ENCODE measurements at places on chromosomes 1 and 21.

DNA sequence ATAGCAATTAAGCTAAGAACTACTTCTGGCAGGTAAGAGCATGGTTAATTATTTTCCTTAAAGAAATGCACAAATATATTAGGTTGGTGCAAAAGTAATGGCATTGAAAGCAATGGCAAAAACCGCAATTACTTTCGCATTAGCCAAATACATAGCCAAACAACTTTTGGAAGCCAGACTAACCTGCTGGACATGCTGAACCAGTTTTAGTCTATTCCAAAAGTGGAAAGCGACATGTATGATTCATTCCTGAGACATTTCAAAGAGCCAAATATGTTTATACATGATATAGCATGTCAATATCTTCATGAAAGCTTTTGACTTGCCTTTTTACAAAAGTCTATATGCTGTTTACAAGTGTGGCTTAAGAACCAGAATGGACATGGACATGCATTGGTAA is 23.4 kb upstream of the DR1 start:
- DNase-seq, result no peak

DNA sequence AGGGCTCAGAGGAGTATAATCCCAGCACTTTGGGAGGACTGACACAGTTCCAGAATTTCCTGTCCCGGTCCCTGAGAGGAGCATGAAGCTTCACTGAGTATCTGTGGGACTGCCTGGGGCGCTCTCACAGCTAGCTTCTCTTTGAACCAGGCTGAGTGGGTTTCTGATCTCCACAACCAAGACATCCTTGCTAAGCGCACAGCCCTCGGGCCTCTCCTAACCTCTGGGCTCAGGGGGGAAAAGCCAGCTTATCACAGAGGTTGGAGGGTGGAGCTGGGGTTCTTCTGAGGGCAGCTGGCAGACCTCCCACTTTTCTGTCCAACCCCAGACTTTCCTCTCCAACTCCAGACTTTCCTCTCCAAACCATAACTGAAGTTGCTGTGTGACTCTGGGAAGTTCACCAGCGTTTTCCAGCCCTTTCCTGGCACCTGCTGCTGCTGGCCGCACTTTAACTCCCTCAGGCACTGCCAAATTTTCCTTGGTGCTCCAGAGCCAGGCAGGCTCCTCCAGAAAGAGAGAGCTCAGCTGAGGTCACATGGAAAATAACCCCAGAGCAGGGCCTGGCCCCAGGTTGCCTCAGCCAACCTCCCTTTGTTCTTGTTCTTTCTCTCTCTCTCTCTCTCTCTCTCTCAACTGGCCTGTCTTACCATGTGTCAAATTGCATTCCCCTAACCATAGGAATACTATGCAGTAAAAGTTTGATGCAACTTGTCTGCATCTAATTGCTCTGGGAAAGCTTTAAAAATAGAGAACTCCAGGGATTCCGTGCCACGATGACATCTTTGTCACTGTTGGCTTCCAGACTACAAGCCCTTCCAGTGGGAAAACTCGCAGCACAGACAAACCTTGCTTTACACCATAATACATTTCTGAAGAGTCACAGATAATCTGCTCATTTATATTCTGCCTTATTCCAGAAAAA is 49.5 kb downstream of the OLFML2B start:
- peak; percentile 22 for DNase-seq

DNA sequence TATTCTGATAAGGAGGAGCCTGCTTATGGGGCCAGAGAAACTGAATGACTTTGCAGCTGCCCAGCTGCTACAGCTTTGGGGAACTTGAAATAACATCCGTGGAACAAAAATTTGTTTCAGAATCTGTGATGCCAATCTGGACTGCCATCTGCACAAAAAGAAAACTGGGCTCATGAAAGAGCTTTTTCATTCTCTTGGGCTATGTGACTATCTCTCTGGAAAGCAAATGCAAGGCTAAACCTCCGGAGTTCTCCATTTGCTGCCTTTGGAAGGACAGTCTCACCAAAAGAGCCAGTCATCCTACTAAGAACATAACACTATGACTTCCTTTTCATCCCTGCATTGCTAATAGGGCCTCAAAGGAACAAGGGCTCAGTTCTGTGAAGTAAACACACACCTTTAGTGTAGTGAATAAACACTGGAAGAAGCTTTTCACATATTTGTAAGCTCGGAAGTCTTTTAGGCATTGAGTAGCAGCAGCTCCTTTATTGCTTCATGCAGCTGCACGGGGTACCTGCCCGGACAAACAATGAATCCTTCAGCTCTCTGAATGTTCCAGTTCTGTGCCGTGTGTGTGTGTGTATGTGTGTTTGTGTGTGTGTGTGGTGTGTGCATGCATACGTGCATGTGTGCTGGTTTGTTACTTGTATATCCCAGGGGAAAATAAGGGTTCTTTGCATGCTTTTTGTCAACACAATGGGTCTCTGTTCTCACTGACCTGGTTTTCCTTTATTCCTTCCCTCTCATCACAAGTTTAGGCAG is 255.5 kb upstream of the SGIP1 start:
- DNase-seq, result peak; percentile 88

- DNase-seq, result no peak
These were observed 494.6 kb downstream of the NEGR1 start for GRCh38 chr1:71787699-71788098.

GRCh38 chr1:33182401-33182841 is 578 bp upstream of the TRIM62 start:
- DNase-seq, result no peak

DNA sequence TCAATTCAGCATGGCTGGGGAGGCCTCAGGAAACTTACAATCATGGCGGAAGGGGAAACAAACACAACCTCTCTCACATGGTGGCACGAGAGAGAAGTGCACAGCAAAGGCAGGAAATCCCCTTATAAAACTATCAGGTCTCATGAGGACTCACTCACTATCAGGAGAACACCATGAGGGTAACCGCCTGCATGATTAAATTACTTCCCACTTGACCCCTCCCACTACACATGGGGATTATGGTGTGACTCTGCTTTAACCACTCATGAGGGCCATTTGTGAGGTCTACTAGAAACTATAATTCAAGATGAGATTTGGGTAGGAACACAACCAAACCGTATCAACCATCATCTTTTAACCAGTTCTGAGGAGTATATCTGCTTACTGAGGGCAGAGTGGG is 387.4 kb upstream of the NFIA start:
- DNase-seq, result no peak

DNA sequence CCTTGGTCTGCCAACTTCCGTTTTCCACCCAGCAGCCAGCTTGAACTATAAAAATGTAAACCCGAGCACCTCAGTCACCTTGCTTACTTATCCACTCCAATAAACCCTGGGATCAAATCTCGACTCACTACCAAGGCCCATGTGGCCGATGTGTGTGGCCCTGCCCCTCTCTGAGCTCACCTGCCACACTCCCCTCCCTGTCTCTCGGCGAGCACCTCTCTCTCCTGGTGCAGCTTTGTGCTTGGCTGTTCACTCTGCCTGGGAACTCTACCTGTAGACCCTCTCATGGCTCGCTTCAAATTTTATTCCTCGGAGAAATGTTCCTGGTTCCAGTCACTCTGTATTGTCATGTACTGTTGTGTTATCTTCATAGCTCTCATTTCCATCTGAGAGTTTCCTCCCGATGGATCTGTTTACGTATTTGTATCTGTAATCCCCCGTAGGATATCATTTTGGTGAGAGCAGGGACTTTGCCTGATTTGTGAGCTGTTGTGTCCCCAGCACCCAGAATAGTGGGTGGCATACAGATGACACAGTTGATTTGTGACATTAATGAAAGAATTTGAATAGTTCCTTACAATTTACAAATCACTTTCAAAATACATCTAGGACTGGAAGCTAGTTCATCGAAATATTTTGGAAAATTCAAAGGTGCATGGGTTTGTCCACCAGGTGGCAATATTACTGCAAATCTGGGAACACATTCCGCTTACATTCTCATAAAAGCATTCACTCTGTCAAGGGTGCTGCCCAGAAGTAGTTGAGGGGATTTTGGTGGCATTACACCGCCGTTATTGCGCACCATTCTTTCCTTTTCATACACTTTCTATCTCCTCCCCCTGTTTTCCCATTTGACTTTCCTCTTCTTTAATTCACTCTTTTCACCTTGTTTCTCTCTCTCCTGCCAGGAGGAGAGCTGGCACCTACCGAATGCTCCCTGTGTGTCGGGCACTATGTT is 95.3 kb downstream of the ABCA4 start:
- peak; percentile 58 for DNase-seq

DNA sequence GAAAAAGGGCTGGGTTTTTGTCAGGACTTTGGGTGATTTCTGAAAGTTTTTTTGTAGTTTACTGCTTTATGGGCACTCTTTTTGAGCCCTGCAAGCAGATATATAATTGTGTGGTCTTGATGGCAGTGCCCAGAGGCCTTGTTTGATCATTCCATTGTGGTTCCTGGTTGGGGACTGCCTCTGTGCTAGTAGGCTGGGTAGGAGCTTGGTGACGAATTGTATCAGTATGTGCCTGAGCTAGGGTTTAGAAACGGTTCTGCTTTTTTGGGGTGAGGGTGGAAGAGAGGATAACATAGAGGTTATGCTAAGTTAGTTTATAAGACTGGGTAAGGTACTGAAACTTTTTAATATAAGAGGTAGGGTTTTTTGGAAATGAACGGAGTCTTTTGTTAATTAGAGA is 139.7 kb upstream of the ETV3 start:
- no peak for DNase-seq

DNA sequence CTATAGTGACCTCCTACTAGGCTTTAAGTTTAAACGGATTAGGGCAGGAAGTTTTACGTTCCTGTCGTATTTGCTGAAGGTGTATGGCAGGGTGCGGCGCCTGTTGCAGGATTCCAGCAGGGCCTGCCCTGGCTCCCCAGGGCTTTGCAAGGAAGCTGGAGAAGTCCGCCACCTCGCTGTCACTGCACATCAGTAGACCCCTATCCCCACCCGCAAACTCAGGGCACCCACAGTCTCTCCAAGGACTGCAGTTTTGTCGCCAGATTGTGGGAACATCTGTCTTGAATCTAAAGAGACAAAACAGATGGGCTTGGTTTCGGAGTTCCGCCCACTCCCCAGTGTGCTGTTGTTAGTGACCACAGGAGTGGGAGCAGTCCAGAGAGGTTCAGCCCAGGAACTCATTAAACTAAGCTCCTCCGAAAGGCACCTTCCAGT is 110.8 kb downstream of the CDC7 start:
- DNase-seq, result no peak

GRCh38 chr21:28193189-28193588 is 799.5 kb downstream of the LTN1 start:
- no peak for DNase-seq

DNA sequence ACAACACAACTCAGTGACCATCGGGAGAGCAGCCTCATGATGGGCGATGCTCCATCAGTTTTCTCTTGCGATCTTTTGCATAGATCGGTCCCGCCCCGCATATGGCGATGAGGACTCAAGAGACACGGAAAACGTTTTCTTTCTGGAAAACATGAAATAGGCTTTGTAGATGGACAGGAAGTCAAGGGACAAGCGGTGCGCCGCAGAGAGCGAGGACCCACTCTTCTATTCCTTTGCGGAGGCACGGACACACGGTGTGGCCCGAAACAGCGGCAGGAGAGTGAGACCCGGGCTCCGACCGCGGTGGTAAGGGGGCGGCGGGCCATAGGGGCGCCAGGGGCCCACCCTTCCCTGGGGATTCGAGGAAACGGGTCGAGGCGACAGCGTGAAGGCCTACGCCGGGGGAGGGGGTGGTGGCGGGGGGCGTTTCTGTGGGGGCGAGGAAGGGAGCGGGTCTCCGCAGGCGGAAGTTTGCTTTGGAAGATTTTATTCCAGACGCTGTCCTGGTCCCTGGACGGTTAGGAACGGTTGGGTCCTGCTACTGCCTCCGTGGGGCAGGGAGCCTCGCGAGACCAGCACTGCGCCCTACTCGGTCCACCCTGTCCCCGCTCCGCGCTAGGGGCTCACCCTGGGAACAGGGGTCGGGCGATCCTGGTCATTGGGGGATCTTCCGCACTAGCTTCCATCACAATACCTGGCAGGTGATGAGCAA is 796 bp upstream of the TDRKH start:
- no peak for DNase-seq

DNA sequence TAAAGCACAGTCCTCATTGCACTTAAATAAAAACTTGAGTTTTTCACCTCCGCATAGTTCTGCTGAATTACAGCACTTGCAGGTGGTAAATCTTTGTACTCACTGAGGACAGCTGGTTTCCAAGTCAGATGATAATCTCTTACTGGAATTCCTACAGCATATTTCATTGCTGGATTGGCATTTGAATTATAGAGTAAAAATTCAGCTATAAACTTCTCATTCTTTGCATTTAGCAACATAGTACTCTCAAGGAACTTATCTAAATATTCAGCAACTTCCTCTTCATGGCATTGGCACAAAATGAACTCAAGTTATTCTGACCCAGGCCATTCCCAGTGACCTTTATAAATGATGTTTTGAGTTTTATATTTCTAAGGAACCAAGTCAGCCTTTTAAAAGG is 23.4 kb downstream of the GORAB start:
- no peak for DNase-seq

GRCh38 chr1:88595355-88596002 is 88.6 kb upstream of the PKN2 start:
- DNase-seq, result no peak

DNA sequence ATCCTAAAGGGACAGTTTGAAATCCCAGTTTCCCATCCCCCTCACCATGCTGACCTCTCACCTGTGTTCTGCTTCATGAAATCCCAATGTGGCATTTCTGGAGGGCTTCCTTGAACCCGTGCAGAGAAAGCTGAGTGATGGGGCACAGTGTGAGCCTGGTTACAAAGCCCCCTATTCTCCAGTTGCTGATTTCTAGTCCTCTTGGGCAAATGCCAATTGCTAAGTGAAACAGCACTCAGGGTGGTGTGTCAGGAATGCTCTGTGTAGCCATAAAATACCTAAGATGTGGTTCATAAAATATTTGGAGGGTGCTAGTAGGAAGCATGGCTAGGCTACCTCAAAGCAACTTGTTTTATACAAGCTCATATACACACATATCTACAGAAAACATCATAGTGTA is 32.0 kb downstream of the SUSD4 start:
- DNase-seq, result no peak

- DNase-seq, result no peak
These were observed 87.7 kb upstream of the GADD45A start for GRCh38 chr1:67597336-67597735.

DNA sequence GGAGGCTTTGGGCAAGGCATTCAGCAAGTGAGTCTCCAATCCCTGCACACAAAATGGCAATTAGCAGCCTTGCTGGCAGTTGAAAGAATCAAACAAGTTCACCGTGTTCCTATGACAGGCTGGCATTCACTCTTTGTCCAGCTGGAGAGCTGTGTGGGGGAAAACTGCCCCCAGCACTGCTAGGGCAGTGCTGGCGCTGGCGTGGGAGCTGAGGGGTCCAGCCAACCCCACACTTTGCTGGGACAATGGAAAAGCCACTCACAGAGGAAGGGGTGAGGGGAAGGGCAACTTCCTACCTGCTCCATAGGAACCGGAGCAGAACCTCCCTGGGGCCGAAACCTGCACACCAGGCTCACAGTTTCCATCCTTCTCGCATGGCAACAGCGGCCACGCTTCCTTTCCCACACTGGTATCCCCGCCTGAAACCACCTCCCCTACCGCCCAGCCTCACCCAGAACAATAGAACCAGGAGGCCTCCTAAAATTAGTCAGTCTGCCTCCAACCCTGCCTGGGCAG is 26.7 kb upstream of the KCNN3 start:
- DNase-seq, result peak; percentile 64

- DNase-seq, result no peak
These were observed 10.1 kb upstream of the EDN2 start for GRCh38 chr1:41494351-41495209.

Data from Ammon's horn (tissue), 1 donor.